HS-27A (cell line): ENCODE measurements at places on chromosomes 16 and 17.

DNA sequence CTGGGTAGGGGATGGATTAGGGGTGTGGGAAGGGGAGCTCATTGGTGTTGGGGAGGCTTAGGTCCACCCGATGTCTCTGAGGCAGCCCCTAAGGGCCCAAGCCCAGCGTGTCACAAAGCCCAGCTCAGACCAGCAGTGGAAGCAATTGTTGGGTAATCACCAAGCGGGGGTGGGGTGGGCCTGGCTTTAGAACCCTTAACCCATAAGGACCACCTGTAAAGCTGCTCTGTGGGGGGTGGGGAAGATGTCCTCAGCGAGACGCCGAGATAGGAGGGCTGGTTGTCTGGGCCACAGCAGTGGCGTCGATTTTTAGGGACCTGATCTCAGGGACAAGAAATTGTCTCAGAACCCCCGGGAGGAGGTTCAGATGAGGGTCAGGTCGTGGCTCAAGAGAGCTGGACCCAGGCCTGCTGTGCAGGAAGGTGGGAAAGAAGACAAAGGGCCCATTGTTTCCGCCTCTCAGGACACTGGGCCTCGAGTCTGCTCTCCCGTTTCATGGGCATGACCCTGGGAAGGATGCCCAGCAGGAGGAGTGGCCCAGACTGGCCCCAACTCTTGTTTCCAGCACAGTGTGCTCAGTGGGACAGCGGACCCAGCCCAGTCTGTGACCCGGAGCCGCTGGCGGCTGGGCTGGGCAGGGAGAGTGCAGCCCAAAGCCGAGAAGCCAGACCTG is 15.9 kb downstream of the ST6GALNAC2 start:
- DNase-seq, result no peak

DNA sequence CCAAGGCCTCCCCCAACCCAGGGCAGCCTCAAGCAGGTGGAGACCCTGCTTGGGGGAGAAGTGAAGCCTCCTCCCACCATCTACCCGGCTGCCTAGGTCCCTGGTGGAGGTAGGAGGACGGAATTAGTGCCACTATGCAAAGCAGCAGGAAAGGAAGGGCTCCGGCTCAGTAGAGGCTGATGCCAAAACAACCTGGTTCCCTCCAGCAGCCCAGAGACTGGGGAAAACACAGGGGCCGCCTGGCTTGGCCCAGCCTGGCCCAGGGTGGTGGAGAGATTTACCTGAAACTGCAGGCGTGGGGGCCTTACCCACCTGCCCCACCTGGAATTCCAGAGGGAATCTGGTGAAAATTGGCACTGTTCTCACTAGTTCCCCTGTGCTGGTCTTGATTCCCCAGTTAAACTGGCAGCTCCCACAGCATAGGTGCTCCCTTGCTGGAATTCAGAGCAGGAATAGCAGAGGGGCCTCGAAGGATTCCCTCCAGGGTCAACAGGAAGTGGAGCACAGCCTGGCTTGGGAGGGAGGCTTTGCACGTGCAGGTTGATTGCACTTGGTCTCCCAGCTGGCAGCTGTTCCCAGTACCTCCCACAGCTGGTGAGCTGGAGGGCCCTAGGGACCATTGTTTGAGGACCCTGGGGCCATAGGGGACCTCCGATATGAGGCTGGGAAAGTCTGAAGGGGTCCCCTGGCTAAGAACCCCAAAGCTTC is 4.5 kb downstream of the CD79B start:
- DNase-seq, result no peak

DNA sequence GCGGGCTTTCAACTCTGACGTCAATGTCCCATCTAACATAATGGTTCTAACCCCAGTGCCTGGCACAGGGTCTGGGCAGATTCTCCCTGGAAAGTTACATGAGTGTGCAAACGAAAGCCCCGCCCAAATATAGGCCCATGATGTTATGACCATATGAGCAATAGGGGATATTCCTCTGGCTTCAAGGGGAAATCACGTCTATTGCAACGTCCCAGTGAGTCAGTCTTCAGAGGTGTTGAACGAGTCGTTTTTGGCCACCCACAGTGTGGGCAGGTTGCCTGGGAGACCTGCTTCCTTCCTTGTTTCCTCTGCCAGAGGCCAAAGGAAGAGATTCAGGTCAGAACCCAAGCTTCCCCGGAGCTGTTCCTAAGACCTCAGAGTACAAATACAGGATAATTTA is 30.3 kb downstream of the PIK3R5 start:
- no peak for DNase-seq

DNA sequence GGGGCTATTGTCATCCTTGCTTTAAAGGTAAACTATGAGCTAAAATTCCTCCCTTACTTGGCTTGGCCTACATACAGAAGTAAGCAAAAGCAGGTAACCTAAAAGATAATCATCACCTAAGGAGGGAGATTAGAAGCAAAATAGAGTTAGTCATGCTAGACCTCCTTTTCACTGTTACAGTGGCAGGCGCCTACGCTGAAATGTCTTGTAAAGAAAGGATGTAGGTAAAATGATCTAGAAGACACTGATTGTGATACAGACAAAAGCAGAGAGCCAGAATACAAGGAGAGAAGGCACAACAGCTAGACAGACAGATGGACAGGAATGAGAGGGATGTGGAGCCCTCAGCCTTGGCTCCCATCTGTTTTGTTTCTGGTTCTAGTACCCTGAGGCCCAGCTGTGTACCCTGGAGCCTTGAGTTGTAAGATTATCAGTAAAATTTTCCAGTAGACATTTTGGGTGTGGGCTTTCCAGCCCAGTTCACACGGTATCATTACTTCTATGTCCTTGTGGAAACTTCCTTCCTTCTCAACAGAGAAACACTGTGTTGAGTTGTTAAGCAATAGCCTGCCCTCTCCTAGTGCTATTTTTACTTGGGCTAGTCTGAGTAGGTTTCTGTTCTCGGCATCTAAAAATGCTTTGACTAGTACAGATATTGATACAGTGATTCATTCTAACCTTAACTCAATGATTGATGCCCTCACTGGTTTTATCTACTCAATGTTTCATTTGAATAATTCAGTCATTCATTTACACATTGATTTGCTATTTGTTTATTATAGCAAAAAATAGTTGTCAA is 7.7 kb upstream of the C16orf78 start:
- DNase-seq, result no peak

GRCh38 chr17:59435238-59435637 is 103.8 kb downstream of the YPEL2 start:
- DNase-seq, result peak; percentile 49

- no peak for DNase-seq
These were observed 7.5 kb downstream of the PELP1 start for GRCh38 chr17:4696437-4696805.

DNA sequence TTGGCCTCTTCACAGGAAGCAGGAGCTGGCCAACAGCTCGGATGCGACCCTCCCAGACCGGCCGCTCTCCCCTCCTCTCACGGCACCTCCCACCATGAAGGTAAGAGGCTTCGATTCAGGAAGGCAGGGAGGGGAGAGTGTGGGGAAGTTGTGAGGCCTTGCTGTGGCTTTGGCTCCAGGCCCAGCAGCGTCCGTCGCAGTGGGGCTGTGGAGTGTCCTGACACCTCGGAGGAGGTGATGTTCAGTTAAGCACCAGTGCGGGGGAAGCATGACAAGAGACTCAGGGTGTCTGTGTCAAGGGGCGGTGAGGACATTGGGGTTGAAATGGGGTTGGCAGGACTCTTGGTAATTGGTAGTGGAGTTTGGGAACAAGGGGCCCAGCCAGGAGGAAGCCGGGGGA is 109.0 kb downstream of the RAP1GAP2 start:
- no peak for DNase-seq

- DNase-seq, result no peak
These were observed 29.4 kb downstream of the NARF start for GRCh38 chr17:82487910-82488309.

DNA sequence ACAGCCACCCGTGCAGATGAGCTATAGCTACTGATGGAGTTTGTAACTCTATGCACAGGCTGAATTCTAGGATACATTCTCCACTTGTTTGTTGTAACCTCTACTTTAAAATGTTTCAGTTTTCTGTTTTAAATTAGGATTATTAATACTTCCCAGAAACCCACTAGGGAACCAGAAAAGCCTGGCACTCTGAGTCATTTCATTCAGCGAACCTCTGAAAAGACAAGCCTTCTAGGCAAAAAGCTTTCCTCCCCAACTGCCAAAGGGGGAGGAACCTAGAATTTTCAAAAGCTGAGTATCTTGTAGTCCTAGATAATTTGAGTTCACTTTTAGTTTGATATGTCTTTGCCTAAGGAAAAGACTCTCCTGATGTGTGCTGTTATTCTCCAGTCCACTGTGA is 43.2 kb downstream of the GOSR1 start:
- DNase-seq, result no peak

DNA sequence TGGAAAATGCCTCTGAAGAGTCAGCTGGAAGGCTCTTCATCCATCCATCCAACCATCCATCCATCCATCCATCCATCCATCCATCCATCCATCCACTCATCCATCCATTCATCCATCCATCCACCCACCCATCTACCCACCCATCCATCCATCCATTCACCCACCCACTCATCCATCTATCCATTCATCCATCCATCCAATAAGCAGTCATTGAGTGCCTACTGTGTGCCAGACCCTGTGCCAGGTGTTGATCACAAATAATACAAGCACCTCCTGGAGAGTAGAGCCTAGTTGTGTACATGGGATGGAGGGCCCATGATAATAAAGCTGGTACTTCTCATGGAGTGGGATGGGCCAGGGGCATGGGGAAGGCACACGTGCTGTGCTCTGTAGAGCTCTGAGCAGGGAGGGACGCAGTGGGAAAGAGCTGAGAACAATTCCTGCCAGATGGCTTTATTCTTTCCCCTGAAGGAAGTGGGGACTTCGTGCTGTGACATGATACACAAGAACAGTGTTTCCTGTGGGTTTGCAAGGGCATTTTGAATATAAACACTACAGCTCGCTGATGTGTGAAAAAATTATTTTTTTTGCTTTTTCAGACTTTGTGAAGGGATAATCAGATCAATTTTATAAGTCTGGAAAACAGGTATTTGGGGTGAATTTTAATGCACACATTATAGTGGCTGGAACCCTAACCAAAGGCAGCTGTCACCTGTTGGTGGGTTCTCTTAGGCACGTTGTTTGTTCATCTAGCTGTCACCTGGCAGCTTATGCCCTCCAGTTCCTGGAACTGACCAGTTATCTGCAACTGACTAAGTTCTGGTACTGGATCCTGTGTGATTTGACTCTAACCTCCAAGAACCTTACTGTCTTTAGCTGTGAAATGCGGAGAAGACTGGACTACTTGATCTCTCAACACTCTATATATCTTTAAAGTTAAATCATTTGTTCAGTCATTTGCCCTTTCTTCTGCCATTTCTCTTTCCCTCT is 61.3 kb downstream of the PRKCB start:
- no peak for DNase-seq
